Activated naive CD4-positive, alpha-beta T cell treated with anti-CD3 and anti-CD28 coated beads for 36 hours (primary cell): ENCODE measurements at places on chromosomes 5 and 9. TPM values are rescaled to one million over a fixed set of nuclear protein-coding genes. Genes with fewer than 3 reads are reported as not detected.

Gene PTGER4
- total RNA-seq, result 86.3 TPM

DNA sequence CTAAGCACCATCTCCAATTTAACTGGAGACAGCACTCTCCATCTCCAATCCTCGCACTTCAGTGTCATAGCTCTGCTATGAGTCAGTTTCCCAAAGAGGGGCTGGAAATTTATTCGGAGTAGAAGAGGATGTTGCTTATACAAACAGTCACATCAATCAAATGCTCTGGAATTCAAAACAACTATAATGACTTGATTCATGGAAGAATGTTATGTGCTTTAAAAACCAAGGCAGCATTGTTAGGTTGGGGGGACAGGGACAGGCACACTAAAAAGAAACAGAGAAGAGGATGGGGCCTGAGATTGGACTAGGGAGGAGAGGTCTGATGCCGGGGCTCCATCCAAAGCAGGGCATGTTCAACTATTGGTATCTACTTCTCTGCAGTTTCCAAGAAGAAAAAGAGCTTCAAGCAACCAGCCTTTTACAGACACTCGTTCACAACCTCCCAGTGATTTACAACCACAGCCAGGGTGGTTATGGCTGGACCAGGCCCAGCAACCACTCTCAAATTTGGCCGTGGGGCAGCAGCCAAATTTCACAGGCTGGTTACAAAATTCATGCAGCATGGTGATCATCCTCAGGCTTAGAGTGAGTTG is 117.5 kb upstream of the ZNF366 start:
- H3K36me3 ChIP-seq, result no peaks in the 10 kb centered on the region
- no peaks in the 10 kb centered on the region for H3K4me1 ChIP-seq
- no peak for DNase-seq
- no peak overlapping the region for H3K4me3 ChIP-seq
- peaks cover 4% of the 10 kb centered on the region for H3K27me3 ChIP-seq
- no peak overlapping the region for H3K27ac ChIP-seq

Gene FSD1L
- 0.86 TPM for total RNA-seq

DNA sequence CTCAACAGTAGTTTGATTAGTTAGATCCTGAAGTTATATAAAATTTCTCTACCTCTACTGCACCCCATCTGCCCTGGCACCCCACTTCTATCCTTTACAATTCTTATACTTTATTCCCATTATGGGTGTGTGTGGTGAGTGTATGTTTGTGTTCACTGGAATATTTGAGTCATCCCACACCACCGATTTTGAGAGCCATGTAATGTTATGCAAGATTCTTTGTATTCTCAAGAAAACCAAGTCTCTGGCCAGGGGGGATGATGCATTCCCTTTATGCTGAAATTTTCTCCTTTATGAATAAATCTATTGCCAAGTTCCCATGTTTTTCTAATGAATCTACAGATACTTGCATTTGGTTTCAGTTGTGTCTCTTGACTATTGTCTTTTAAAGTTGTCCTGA is 266.8 kb downstream of the ARHGEF28 start:
- H3K27me3 ChIP-seq, result peaks cover 22% of the 10 kb centered on the region
- H3K27ac ChIP-seq, result no peak overlapping the region
- DNase-seq, result no peak
- H3K4me3 ChIP-seq, result no peak overlapping the region

DNA sequence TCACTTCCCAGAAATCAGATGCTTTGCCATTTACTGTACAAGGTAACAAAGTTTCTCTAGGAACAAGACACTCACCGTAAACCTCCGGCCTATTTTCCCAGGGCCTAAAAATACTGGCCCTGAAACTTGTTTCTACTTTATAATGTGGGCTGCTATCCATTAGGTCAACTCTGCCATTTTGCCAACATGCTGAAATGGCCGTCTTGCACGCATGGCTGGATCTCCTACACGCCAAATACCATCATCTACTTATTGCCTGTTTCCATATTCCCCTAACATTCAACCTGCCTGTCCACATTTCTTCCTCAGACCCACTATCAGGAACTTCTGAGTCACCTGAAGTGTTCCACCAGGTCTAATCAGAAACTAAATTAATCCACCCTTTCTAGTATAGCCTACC is 4.7 kb downstream of the TBCA start:
- H3K27me3 ChIP-seq, result no peaks in the 10 kb centered on the region
- DNase-seq, result no peak
- peaks cover 63% of the 10 kb centered on the region for H3K4me1 ChIP-seq
- H3K36me3 ChIP-seq, result peaks cover 51% of the 10 kb centered on the region
- no peak overlapping the region for H3K27ac ChIP-seq

Gene F12
- total RNA-seq, result 3.2 TPM

- H3K27ac ChIP-seq, result no peak overlapping the region
- H3K27me3 ChIP-seq, result no peaks in the 10 kb centered on the region
- no peak overlapping the region for H3K4me3 ChIP-seq
Observed at GRCh38 chr9:37508834-37509206, 23.1 kb downstream of the POLR1E start.

DNA sequence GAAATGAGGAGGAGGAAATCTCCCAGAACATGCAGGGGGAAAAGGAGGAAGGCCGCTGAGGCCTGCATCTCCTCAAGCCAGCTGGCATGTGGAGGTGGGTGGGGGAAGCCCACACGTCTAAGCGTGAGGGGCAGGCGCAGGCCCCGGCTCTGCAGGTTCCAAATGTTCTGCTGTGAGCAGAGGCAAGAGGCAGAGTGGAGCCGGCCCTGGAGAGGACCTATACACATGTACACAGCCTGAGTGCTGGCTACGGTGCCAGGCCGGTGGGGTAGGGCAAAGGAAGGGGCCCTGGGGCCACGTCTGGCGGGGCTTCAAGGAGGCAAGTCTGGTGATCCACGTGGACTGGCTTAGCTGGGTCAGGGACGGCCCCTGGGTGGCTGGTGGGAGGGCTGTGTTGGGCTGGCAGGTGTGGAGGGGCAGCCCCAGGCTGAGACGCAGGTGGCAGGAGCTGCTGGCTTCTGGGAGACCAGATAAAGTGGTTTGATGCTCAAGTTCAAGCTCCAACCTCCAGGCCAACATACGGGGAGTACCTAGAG is 26.4 kb downstream of the LPCAT1 start:
- H3K4me1 ChIP-seq, result peaks cover 37% of the 10 kb centered on the region
- no peak overlapping the region for H3K27ac ChIP-seq
- H3K27me3 ChIP-seq, result no peaks in the 10 kb centered on the region
- no peak for DNase-seq

DNA sequence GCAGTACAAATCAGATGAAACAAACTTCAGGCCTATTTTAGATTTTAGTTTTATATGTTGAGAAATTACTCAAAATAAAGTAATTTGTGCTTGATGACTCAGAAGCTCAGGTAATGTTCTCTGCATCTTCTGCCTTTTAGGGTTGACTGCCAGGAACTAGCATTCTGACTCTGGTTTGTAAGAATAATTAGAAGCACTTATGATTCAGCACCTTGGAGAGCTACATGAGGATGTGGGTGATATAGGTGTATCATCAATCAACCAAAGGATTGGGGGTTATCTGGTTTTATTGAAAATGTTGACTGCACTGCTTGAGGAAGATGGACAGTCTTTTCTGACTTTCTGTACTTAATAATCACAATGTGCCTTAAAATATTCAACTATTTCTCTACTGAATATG is 118.7 kb upstream of the SGCD start:
- H3K36me3 ChIP-seq, result no peaks in the 10 kb centered on the region
- H3K4me1 ChIP-seq, result no peaks in the 10 kb centered on the region
- H3K4me3 ChIP-seq, result no peak overlapping the region
- no peak overlapping the region for H3K27ac ChIP-seq

DNA sequence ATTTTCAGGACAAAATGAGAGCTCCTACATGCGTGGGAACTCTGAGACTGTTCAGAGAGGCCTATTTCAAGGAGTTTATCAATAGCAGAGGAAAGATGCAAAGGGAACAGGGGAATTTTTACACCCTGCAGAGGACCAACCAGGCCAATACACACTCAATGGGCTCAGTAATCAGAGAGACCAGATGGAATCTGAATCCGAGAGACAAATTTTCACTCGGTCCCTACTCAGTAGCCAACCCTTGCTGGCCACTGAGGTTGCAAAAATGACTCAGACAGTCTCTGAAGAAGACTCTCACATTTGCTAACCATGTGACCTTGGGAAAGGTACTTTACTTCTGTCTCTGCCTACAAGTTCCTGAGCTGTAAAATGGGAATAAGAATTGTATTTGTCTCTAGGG is 479.4 kb downstream of the CDK5RAP2 start:
- H3K4me3 ChIP-seq, result no peak overlapping the region
- H3K27me3 ChIP-seq, result no peaks in the 10 kb centered on the region
- no peak for DNase-seq
- no peaks in the 10 kb centered on the region for H3K36me3 ChIP-seq
- no peaks in the 10 kb centered on the region for H3K4me1 ChIP-seq

GRCh38 chr5:163544836-163545235 is 39.4 kb downstream of the MAT2B start:
- H3K27ac ChIP-seq, result no peak overlapping the region
- H3K27me3 ChIP-seq, result peaks cover 8% of the 10 kb centered on the region
- DNase-seq, result no peak
- no peaks in the 10 kb centered on the region for H3K4me1 ChIP-seq

DNA sequence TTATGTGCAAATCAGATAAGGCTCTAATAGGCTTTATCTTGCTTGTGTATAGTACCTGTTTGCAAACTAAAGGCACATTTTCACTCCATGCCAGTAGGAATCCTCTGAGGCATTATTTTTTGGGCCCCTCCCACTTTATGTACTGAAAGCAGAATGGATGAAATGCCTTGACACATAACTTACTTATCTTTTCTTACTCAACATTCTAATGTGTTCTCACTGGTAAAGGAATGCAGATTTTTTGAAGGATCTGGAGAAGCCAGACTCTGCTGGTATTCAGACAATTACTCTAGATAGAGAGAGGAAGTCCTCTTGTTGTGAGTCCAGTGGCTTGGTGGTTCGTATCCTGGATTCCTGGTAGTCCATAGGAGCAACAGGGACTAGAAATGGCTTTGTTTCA is 336.7 kb downstream of the CCDC171 start:
- peaks cover 7% of the 10 kb centered on the region for H3K36me3 ChIP-seq
- H3K4me1 ChIP-seq, result no peaks in the 10 kb centered on the region
- H3K4me3 ChIP-seq, result no peak overlapping the region
- no peak for DNase-seq
- no peak overlapping the region for H3K27ac ChIP-seq
- H3K27me3 ChIP-seq, result no peaks in the 10 kb centered on the region

- H3K36me3 ChIP-seq, result no peaks in the 10 kb centered on the region
- H3K27me3 ChIP-seq, result peaks cover 10% of the 10 kb centered on the region
- no peaks in the 10 kb centered on the region for H3K4me1 ChIP-seq
Observed at GRCh38 chr9:117403848-117404247, 11.0 kb downstream of the ASTN2 start.
